SW480 (cell line): ENCODE measurements at places on chromosomes 7 and 10.

DNA sequence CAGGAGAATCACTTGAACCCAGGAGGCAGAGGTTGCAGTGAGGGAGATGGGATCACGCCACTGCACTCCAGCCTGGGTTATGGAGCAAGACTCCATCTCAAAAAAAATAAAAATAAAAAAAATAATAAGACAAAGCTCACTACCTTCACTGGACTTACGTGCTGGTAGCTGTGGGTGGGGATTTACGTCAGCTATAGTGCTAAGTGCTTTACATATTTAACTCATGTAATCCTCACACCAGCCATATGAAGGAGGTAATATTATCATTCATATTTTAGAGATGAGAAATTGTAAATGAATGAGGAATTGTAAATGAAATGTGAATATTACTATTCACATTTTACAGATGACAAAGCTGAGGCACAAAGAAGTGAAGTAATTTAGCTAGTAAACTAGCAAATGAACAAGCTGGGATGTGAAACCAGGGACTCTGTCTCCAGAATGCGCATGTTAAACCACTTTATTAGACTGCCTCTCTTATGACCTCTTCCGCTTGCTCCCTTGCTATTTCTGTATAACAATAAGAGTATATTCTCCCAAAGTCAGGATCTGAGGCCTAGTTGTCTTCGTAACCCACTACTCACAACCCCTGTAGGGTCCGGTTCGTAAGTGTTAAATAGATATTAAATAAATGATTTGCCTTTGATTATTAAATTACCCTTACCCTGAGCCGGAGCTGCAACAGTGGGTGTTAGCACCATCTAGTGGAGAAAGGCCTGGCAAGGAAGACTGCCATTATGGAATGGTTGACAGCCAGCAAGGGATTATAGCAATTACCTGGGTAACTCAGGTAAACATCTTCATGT is 70.2 kb downstream of the HTR7 start:
- peak; percentile 46 for DNase-seq

DNA sequence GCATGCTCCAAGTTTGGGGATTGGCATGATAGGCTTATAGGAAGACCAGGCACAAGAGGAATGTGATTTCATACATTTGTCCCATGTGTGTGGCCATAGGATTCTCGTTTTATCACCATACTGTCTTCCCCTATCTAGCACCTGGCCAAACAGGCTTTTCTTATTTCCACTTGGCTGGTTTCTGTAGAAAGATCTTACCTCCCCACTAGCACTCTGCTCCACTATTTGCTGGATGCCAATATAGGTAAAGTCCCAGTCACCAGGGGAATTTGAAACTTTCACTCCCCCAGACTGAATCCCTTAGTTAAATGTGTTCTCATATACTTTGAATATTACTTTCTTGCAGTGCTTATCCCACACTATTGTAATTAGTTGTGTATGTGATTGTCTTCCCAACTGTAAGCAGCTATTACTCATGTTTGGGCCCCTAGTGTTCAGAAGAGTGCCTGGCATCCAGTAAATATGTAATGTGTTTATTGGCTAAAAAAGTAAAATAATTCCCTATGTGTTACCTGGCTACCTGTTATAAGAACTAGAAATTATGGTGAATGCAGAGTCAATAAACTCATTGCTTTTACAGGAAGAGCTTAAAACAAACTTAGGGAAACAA is 109.0 kb downstream of the LRMDA start:
- no peak for DNase-seq

GRCh38 chr7:155394413-155394812 is 63.5 kb upstream of the EN2 start:
- no peak for DNase-seq

- DNase-seq, result no peak
These were observed 52.1 kb downstream of the FAM53B start for GRCh38 chr10:124692100-124692446.

DNA sequence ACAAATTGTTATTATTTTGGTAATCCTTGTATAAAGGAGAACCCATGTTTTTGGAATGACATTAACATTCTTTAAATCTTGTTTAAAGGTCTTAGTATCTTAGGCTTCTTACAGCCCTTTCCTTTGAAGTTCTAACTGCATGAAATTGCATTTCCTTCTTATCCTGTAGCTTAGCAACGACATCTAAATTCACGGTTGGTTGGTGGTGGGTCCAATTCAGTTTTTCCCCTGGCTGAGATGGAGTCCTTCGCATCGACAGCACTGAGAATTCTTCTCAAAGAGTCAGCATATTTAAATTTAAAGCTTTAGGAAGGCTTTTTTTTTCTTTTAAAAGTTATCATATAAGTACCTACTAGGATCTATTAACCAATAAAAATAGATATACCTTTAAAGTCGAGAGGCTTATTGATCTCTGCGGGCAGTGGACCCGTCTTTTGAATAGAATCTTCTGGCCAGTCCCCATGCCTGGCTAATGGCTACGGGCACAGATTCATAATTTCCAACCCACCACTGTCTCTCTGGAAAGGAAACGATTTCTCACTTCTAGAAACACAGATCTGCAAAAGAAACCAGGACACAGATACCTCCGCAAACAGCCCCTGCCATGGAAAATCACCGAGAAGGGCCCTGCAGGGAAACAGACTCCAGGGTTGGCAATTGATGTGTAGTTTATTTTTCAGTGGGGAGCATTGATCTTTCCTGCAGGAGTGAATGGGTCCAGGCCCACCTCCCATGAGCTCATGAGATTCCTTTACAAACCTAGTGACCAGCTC is 63.4 kb downstream of the RAMP3 start:
- DNase-seq, result no peak

DNA sequence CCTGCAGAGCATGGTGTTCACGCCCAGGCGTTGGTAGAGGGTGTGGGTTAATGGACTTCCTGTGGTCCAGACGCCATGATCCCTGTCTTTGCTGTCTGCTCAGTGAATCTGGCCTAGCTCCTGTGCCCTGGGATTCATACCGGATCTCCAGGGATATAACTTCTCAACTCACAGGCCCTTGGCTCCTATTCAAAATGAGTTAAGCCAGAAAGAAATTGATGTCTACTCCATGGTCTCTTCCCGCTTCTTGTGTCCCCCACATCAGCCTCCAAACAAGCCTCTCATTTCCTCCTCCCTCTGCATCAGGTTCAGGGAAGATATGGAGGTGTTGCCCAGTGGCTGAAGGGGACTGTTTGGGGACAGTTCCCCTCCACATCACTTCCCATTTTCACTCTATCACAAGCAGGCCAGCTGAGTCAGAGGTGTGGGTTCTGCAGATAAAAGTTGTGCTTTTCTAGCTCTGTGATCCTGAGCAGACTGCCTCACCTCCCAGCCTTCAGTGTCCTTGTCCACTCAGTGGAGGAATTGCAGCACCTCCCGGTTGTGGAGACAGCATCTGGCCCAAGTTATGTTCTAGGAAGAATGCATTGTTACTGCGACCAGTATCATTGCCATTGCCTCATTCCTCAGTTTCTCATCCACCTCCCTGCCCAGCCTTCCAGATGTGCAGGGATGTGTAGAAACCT is 22.5 kb downstream of the AKR1E2 start:
- DNase-seq, result no peak

- no peak for DNase-seq
These were observed 91.1 kb upstream of the TNS3 start for GRCh38 chr7:47672977-47673381.

- DNase-seq, result no peak
These were observed 113.1 kb upstream of the ADCY1 start for GRCh38 chr7:45461026-45461425.

DNA sequence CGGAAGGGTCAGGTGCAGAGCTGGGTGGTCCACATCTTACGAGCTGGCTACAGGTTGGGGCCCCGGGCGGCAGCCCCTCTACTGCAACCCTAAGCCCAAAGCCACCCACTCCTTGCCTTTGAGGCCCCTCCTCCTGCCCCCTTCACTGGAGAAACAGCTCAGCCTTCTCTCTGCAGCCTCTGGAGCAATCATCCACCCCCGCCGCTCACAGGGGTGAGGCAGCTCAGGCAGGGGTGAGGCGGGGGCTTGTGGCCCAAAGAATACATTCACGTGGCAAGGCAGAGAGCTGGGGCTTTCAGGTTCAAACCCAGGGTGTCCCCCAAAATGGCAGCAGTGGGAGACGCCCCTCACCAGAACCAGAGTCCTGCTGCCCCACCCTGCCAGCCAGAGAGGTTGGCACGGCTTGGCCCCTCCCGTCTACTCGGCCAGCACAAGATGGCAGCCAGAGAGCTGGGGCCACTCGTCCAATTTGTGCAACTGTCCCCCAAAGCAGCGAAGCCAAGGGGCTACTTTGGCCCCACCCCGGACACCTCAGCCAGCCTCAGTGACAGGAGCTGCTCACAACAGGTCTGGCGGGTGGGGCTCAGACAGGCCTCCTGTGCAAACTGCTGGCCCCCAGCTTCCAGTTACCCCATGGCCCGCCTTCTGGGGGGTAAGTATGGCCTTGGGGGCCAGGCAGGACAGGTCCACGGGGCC is 7.2 kb downstream of the GNB2 start:
- no peak for DNase-seq

DNA sequence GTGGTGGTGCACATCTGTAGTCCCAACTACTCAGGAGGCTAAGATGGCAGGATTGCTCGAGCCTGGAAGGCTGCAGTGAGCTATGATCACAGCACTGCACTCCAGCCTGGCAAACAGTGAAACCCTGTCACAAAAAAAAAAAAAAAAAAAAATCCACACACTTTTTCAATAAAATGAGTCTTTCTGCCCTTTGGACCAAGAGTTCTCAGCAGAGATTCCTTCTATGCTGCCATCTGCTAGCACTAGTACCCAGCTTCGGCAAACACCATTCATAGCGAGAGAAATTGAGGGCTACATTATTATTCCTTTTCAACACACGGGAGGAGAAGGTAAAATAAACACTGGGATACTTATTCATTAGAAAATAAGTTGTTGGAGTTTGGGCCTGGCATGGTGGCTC is 43.4 kb upstream of the CCDC7 start:
- DNase-seq, result no peak

GRCh38 chr10:130368761-130369560 is 232.8 kb downstream of the GLRX3 start:
- DNase-seq, result no peak

GRCh38 chr7:149291036-149291780 is 29.2 kb downstream of the ZNF783 start:
- DNase-seq, result no peak

GRCh38 chr7:101562531-101563197 is 66.4 kb downstream of the MYL10 start:
- no peak for DNase-seq

DNA sequence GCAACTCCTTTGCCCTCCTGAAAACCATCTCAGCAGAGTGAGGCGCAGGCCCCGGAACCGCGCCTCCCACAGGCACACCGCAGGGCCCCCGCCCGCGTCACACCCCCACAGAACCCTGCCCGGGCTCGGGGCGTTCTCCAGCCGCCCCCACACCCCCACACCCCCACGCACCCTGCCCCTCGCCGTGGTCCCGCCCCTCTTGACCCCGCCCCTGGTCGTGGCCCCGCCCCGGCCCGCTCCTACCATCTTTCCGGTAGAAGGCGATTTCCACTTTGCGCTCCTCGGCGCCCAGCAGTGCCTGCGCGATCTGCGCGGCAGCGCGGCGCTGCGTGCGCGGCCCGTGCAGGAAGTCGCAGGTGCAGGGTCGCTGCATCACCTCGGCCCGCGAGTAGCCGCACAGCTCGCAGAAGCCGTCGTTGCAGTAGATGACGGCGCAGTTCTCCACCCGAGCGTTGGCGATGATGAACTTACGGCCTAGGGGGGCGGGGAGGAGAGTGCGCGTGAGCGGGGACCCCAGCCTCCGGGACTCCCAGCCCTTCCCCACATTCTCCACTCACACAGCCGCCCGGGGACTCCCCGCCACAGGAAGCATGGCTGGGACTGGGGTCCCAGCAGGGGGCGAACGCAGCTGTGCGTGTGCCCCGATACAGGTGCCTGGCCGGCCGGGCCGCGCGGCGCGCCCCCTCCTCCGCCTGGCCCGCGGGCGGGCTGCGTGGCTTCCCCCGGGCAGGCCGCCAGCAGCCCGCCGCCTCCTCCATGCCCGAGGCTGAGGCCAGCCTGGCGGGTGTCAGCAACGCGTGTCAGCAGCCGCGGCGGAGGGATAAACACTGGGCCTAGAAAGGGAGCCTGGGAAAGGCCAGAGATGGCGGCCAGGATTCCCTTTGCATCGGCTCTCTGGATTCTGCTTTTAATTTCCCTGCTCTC is 3.4 kb downstream of the KCNH2 start:
- DNase-seq, result peak; percentile 53

- DNase-seq, result no peak
These were observed 145.2 kb upstream of the ANK3 start for GRCh38 chr10:60534761-60535389.

DNA sequence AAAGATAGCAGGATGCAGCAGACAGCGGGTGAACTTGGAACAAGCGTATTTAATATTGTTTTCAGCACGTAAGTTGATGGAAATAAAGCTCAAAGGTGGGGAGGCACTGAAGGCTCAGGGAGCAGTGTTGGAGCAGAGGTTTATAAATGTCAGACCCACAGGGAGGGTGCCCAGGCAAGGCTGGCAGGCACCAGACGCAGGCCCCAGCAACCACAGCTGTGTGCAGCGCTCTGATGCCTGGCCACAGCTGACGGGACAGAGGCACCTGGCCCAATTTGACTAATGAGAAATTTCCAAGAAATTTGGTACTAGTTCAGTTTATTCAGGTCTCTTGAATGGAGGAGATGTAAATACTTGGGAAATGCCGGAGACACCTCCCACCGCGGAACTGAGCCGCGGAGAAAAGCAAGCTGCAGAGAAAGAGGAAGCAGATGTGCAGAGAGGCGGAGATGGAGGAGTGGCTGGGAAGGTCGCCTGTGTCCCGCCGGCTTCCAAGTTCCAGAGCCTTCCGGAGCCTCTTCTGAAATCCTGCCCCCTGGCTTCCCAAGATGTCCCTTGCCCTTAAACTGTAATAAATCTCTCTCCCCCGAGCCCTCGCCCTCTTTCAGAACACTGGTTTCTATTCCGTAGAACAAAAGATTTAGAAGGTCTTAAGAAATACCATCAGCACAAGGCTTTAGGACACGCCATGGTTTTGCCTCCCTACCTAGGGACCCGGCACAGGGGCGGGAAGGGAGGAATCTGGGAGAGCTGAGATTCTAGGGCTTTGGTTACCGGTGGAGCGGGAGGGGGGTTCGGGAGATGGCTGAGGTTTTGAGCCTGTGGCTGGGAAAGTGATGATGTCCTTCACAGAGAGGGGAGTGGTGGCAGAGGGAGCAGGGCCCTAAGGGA is 38.4 kb upstream of the PLXNA4 start:
- DNase-seq, result peak; percentile 21

DNA sequence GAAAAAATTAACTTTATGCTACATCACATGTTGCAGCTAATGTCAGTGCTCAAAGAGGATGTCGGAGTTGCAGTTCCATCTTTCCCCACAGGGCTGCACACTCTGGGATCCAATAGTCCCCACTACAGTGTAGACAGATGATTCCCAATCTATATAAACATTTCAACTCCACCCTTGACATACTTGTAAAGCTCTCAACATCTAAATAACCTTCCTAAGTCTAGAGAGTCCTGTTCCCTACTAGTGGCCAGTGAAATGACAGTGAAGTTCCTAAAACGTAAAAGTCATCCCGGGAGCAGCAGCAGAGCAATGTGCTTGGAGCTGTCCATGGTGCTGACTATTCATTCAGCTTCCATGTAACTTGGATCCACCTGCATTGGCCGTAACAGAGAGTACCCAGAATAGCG is 145.1 kb downstream of the GRM8 start:
- peak; percentile 69 for DNase-seq

- no peak for DNase-seq
These were observed 475.1 kb upstream of the FOXK1 start for GRCh38 chr7:4207011-4207410.

- DNase-seq, result no peak
These were observed 36.9 kb downstream of the CHST15 start for GRCh38 chr10:124056337-124056980.
